ENCODE measurements at places on chromosomes 2 and 18. TPM values are rescaled to one million over a fixed set of nuclear protein-coding genes. Genes with fewer than 3 reads are reported as not detected.

GRCh38 chr18:57095884-57096283 is 51.0 kb upstream of the BOD1L2 start:
- DNase-seq = no peak

DNA sequence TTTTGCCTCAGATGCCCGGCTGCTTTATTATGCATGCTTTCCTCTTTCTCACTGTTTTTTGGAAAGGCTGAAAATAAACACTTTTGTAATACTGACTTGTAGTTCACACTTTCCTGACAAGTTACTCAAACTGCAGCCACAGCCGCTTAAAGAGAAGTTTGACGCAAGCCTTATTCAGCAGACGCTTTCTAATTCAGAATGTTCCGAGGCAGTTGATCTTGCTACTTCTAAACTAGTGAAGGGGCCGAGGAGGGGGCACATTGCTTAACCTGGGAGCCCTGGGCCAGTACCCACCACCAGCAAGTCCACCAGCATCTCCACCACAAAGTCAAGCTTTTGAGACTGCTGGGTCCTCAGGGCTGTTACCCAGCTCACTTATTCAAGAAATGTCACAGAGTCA is 71.8 kb upstream of the SPRED2 start:
- DNase-seq = no peak

- DNase-seq = no peak
Measured at GRCh38 chr18:46554406-46555080, 102.5 kb downstream of the LOXHD1 start.

Gene SATB2
- 14.5 TPM for total RNA-seq

DNA sequence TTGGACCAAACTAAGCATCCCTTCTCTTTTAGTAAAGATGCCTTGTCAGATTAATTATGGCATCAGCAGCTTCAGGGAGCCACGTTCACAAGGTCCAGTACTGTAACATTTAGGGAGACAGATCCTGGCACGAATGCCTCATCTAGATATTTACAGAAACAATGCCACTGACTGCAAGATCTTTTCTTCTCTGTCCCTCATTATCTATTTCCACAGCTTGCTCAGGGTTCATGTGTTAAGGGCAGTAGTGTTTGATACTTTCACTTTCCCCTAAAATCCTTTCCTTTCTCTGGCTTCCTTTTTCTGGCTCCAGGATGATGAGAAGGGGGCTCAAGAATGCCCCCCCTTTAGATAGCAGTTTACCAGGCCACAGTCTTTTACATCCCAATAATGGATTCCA is 393.9 kb downstream of the BCL11A start:
- no peak for DNase-seq

Measured in aorta (tissue), 5 donors.